Activated naive CD4-positive, alpha-beta T cell treated with anti-CD3 and anti-CD28 coated beads, Interleukin-2, amount 50 U/mL, for 16 hours (primary cell): ENCODE measurements at places on chromosomes 11 and 22.

- no peak for DNase-seq
Measured at GRCh38 chr11:62186195-62186594, 3.8 kb upstream of the SCGB1D1 start.

GRCh38 chr11:69120096-69120875 is 35.4 kb upstream of the SMIM38 start:
- no peak for DNase-seq

DNA sequence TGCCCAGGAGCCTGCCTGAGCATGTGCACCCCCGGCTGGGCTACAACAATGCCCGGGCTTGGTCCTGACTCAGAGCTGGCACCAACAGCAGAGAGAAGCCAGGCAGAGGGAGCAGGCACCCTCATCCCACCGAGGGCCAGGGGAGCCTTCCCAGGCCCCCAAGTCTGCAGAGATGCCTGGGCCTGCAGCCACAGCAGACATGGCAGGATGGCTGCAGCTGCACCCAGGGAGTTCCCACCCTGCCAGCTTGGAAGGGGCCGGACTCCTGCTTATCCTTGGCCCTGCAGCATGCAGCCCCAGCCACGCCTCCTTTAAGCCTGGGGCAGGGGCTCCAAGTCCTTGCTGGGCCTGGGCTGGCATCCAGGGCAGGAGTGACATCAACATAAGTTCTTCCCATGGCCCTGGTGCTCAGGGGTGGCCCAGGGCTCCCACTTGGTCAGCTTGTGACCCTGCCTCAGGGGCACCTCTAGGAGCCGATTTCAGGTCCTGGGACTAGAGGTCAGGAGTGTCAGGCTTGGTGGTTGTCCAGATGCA is 26.7 kb downstream of the OR10D3 start:
- DNase-seq, result no peak

- no peak for DNase-seq
Measured at GRCh38 chr11:58334708-58335107, 24.2 kb downstream of the OR5B17 start.

DNA sequence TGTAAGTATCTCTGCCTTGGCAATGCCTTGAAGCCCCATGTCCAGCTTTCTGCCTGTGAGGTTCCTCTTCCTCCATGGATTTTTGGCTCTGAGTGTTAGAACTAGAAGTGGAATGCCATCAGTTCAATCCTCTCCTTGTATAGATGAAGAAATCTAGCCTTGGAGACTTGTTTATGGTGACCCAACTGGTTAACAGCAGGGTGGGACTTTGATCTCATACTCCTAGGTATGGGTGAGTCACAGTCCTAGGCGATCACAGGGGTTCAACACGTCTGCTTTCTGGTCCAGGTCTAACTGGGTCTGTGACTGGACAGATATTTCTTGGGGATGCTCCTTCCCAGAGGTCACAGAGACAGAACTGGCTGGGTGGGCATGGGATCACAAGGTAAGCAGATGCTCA is 9.2 kb upstream of the MTFP1 start:
- no peak for DNase-seq

GRCh38 chr11:114401311-114401710 is 845 bp downstream of the RBM7 start:
- DNase-seq, result no peak

- no peak for DNase-seq
Measured at GRCh38 chr22:35172442-35172841, 84.9 kb upstream of the HMGXB4 start.

DNA sequence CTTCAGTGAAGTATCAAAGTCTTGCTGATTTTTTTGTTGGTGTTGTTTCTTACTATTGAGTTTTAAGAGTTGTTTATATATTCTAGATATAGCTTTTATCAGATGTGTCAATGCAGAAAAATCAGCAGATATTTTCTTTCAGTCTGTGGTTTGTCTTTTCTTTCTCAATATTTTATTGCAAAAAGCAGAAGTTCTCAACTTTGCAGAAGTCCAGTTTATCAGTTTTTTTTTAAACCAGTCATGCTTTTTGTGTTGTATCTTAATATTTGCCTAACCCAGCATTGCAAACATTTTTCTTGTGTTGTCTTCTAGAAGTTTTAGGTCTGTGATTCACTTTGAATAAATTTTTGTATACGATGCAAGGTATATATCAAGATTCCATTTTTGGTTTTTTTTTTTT is 7.0 kb downstream of the ASRGL1 start:
- no peak for DNase-seq

DNA sequence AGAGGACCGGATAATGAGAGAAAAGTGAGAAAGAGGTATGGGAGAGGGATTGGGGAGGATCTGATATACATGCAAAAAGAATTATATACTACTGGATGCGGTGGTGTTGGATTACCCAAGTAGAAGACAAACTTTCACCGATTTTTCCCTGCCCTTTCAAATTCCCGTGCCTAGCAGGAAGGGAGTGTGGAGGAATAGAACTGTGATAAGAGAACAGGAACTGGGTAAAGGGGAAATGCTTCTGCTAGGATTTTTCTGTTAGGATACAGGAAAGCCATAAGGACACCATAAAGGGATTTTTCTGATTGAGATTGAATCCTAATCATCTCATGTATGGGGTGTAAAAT is 480 bp upstream of the MTMR2 start:
- DNase-seq, result no peak
